Naive thymus-derived CD8-positive, alpha-beta T cell (primary cell): ENCODE measurements at places on chromosomes 16 and 17.

DNA sequence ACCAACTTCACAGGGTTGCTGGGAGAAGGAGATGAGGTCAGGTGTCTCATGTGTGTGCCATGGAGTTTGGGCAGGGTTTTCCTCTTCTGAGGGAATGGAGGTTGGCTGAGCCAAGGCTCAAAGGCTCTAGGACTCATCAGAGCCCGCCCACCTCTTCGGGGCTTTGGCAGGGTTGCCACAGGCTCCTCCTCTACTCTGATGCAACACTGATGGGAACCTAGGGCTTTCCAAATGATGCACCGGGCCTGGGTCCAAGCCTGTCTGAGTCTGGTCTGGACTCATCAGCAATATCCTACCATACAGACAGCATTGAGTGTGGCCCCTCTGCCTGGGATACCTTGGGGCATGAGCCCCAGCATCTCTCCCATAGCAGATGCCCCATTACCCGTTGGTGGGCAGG lies 59.5 kb upstream of the LHX1 start:
- no peak overlapping the region for H3K4me3 ChIP-seq
- H3K27me3 ChIP-seq: peaks cover 22% of the 10 kb centered on the region
- DNase-seq: no peak
- H3K4me1 ChIP-seq: no peaks in the 10 kb centered on the region

DNA sequence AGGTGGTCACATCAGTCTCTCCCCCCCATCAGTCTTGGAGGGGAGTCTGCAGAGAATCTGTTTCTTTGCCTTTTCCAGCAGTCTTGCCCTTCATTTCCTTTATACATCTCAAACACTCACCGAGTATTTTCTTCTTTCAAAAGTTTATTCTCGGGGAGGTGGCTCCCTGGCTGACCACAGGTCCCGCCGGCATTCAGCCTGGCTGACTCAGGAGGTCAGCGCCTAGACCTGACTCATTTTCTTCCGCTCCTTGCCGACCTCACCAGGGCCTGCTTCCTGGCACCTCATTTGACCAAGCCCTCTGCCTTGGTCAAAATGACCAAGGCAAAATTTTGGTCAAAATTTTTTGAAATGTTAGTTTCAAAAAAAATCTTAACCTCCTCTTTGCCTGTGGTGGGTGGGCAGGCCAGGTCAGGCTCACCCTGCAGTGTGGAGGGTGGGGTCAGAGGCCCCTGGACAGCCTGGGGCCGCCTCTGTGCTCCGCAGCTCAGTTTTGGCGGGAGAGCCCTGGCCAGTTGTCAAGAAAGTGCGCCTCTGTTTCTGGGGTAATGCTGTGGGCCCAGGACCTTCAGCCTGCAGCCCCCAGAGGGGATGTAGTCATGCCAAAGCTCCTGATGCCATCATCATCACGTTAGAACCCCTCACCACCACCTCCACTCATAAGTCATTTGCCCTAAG lies 165.6 kb downstream of the SPECC1 start:
- H3K4me3 ChIP-seq: no peak overlapping the region
- no peaks in the 10 kb centered on the region for H3K4me1 ChIP-seq
- no peaks in the 10 kb centered on the region for H3K36me3 ChIP-seq
- H3K27me3 ChIP-seq: peaks cover 13% of the 10 kb centered on the region
- DNase-seq: no peak

GRCh38 chr17:67470163-67470562 lies 93.1 kb downstream of the PITPNC1 start:
- H3K4me3 ChIP-seq: peak overlapping the region; percentile 61
- no peaks in the 10 kb centered on the region for H3K27me3 ChIP-seq
- H3K36me3 ChIP-seq: peaks cover 4% of the 10 kb centered on the region
- H3K4me1 ChIP-seq: peaks cover 80% of the 10 kb centered on the region
- H3K27ac ChIP-seq: peak overlapping the region; percentile 97

- H3K27me3 ChIP-seq: no peaks in the 10 kb centered on the region
- no peak for DNase-seq
- H3K4me1 ChIP-seq: no peaks in the 10 kb centered on the region
- no peak overlapping the region for H3K4me3 ChIP-seq
- no peaks in the 10 kb centered on the region for H3K36me3 ChIP-seq
- no peak overlapping the region for H3K27ac ChIP-seq
Measured at GRCh38 chr16:87688876-87689815, 76.6 kb downstream of the KLHDC4 start.

DNA sequence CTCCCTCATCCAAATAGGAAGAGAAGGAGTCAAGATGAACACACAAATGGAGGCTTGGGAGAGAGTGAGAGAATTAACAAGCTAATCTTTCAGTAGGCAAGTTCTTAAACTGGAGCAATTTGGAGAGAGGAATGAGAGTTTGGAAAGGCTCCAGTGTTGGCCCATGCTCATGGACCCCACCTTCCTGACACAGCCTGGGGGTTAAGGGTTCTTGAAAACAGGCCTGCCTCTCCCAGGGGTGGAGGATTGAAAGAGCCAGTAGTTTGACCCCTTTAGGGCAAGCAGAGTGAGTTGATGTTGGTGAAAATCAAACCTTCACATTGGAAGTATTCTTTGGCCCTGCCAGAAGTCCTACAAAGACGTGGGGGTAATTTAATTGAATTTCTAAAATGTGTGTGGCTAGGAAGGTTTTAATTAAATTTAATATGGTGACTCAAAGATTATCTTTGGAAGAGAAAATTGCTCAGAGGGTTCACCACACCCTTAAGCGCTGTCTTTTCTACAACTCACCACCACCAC lies 5.8 kb downstream of the HOXB3 start:
- H3K27me3 ChIP-seq: peaks cover 60% of the 10 kb centered on the region
- H3K27ac ChIP-seq: no peak overlapping the region
- no peak for DNase-seq
- peaks cover 48% of the 10 kb centered on the region for H3K4me1 ChIP-seq
- H3K36me3 ChIP-seq: no peaks in the 10 kb centered on the region
- peak overlapping the region; percentile 26 for H3K4me3 ChIP-seq

DNA sequence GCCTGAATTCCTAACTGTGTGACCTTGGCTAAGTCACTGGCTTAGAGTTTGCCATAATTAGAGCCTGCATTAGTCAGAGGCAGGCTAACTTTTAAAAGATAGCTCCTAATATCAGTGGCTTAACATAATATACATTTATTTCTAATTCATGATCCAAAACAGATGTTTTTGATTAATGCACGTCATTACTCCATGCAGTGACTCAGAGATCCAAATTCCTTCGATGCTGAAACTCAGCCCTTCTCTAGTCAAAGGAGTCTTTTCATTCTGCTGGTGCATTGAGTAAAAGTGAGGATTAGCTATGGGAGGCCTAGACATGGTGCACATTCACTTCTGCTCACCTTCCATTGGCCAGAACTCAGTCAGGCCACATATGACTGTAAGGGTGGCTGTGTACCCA lies 49.8 kb downstream of the IRX3 start:
- H3K4me1 ChIP-seq: no peaks in the 10 kb centered on the region
- H3K4me3 ChIP-seq: no peak overlapping the region
- no peak for DNase-seq
- no peaks in the 10 kb centered on the region for H3K36me3 ChIP-seq

DNA sequence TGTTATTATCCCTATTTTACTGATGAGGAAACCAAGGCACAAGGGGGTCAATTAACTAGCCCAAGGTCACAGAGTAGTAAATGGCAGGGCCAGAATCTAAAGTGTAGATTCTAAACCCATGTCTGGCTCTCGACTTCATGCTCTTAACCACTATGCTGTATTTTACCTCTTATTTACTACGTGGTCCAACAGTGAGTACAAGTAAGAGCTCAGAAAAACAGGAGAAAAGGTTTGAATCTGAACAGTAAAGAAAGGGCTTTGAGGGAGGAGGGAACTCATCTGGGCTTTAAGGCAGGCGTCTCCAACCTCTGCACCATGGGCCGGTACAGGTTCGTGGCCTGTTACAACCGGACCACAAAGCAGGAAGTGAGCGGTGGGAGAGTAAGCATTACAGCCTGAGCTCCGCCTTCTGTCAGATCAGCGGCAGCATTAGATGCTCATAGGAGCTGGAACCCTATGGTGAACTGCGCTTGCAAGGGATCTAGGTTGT lies 62.9 kb downstream of the SMURF2 start:
- peaks cover 36% of the 10 kb centered on the region for H3K4me1 ChIP-seq
- no peaks in the 10 kb centered on the region for H3K27me3 ChIP-seq
- peak overlapping the region; percentile 69 for H3K4me3 ChIP-seq
- peak; percentile 67 for DNase-seq
- peaks cover 11% of the 10 kb centered on the region for H3K36me3 ChIP-seq

DNA sequence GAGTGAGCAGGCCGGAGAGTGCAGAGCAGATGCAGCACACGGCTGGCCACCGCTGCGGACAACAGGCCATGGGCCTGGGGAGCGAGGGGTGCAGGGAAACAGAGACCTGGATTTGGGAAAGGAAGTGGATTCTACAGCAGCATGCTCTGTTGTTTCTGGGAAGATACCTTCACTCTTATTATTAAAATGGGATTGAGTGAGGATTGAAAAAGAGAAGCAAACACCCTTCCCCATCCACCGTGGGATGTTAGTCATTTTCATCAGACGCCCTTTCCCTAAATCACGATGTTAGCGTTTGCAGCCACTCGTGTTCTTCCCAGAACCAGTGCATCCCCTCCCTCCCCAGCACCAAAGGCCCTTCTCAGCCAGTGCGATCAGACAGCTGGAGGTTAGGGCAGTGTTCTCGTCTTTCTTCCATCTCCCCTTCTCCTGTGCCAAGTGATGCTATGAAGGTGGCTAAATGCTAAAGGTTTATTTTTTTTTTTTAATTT lies 196.5 kb upstream of the CHMP6 start:
- no peaks in the 10 kb centered on the region for H3K27me3 ChIP-seq
- peaks cover 18% of the 10 kb centered on the region for H3K36me3 ChIP-seq
- no peak overlapping the region for H3K27ac ChIP-seq
- no peak for DNase-seq

DNA sequence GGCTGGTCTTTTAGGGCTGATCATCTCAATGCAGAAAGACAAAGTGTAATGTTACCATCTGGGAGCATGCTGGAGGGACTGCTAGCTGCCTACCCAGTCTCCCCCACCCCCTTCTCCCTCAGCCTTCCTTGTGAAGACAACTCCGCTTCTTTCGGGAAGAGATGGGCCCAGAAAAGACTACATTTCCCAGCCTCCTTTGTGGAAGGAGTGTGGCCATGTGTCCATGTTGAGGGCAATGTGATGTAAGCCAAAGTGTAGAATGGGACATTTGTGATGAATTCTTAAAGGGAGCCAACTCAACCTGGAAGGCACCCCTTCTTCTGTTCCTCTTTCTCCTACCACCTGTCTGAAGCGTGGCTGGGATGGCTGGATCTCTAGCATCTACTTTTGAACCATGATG lies 16.3 kb downstream of the ABCC12 start:
- no peak for DNase-seq
- no peak overlapping the region for H3K4me3 ChIP-seq
- no peaks in the 10 kb centered on the region for H3K4me1 ChIP-seq
- H3K27ac ChIP-seq: no peak overlapping the region
- no peaks in the 10 kb centered on the region for H3K36me3 ChIP-seq

DNA sequence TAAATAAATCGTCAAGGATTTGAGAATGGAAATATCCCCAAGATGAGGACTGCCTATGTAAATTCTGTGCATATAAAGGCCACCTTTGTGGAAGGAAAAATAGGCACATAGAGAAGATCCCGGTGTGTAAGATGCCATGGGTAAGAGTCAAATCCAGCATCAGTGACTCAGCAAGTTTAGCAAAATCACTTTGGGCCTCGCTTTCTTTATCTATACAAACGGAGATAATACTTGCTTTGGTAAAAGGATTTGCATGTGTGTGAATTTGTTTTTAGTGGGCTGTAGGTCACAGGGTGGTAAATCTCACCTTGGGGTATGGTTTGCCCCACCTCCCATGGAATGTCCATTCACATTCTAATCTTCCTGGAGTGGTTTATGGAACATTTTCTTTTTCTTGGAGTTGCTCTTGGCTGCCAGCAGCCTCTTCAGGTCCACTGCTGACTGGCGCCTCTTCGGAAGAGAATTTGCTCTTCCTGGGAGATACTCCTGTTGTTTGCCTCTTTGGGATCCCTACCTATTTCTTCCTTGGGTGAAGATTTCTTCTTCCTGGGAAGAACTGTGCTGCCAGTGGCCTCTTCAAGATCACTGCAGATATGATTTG lies 587.6 kb downstream of the CDH11 start:
- no peak overlapping the region for H3K4me3 ChIP-seq
- no peaks in the 10 kb centered on the region for H3K4me1 ChIP-seq
- H3K36me3 ChIP-seq: peaks cover 6% of the 10 kb centered on the region
- no peak for DNase-seq
- H3K27ac ChIP-seq: no peak overlapping the region

- H3K36me3 ChIP-seq: no peaks in the 10 kb centered on the region
- no peak for DNase-seq
- no peaks in the 10 kb centered on the region for H3K4me1 ChIP-seq
Measured at GRCh38 chr17:12815642-12816141, 26.4 kb downstream of the ARHGAP44 start.

DNA sequence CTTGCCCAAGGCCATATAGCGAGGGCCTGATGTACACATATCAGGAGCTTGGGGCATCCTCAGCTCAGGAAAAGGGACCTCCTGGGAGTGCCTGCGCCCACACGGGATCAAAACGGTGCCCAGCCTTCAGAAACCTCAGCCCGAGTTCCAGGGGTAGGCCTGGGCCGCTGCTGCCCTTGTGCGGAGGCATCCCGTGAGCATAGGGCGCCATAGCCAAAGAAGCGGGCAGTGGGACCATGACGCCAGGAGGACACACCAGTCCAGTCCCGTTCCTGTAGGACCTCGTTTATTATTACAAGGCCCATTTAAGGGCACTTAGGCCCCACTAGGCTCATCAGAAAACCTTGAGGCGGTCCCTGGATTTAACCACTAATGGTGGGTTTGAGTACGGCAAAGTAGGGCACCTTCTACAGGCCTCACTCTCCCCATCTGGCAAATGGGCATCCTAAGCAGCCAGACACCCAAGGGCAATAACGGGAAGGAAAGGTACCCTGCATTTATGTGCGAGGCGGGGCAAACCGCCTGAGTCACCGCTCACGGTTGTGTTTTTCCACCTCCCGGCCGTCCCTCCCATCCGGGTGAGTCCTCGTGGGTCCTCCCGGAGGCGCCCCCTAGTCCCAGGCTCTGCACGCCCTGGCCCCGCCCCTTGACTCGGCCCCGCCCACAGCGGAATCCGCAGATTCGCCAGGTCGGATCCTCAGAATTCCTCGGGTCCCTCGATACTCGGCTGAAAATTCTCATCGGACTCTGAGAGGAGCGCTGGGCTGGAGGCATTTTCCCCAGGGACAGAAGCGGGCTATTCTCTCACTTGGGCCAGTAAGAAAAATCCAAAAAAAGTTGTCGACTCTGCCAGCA lies 726 bp upstream of the SETD1A start:
- H3K4me3 ChIP-seq: peak overlapping the region; percentile 89
- peaks cover 7% of the 10 kb centered on the region for H3K36me3 ChIP-seq
- DNase-seq: peak; percentile 81
- H3K27ac ChIP-seq: peak overlapping the region; percentile 99
- no peaks in the 10 kb centered on the region for H3K27me3 ChIP-seq

- peak overlapping the region; percentile 97 for H3K27ac ChIP-seq
- no peak for DNase-seq
- peaks cover 88% of the 10 kb centered on the region for H3K4me1 ChIP-seq
- H3K36me3 ChIP-seq: no peaks in the 10 kb centered on the region
Measured at GRCh38 chr17:80785477-80786178, 206.0 kb upstream of the CHMP6 start.
